ENCODE measurements at places on chromosomes 5 and 9. TPM values are rescaled to one million over a fixed set of nuclear protein-coding genes. Genes with fewer than 3 reads are reported as not detected.
A peak's percentile ranks its signal among the peaks of the same experiment; 100 is the strongest.

WDR38 gene
- not detected for total RNA-seq

IFNA4 gene
- not detected for total RNA-seq

- peak; percentile 60 for DNase-seq
Measured at GRCh38 chr5:10704949-10705621, 55.9 kb downstream of the DAP start.

DNA sequence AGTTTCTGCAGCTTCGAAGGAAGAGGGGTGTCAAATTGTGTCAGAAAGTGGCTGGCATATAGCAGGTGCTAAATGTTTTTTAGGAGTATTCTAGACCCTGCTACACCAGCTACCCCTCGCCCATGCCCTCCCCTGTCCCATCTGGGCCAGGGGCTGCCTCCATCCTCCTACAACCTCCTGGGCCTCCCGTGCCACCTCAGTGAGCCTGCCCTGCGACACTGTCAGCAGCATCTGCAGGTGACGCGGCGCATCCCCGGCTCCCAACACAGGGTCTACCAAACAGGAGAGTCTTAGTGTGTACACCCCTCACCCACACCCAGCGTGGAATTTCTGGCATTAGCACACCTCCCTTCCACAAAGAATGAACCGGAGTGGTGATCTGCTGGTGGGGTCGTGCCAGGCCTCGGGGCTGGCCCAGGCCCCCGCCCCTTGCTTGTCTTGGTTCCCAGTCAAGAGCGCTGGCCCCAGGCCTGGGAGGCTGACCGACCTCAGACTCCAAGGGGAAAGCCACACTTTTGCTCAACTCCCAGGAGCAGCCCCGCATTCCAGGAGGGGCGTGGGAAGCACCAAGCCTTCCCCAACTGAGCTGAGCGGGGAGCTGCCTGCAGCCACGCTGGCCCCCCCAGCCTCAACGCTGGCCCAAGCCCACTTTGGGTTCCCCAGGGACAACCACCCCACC is 55.2 kb downstream of the NEURL1B start:
- no peak for DNase-seq

- DNase-seq = no peak
Measured at GRCh38 chr9:14480526-14480925, 166.6 kb upstream of the NFIB start.

DNA sequence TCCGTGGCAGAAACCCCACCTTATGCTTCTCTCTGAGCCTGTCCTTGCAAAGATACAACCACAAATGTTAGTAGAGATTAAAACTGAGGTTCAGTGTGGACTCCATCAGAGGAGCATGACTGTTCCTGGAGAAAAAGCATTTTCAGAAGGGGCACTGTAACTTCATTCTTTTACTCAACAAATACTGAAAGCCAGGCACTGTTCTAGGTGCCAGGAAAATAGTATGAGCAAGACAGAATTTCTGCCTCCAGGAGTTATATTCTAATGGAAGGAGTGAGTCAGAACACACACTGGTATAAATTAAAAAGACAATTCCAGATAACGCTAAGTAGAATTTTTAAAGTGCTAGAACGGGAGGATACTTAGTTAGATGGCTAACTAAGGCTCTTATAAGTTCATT is 251.4 kb upstream of the GAS1 start:
- DNase-seq = no peak
